ENCODE measurements at places on chromosomes 13 and 19.
A peak's percentile ranks its signal among the peaks of the same experiment; 100 is the strongest.

- DNase-seq = peak; percentile 84
Observed at GRCh38 chr19:7858109-7858770, 15.9 kb downstream of the PRR36 start.

DNA sequence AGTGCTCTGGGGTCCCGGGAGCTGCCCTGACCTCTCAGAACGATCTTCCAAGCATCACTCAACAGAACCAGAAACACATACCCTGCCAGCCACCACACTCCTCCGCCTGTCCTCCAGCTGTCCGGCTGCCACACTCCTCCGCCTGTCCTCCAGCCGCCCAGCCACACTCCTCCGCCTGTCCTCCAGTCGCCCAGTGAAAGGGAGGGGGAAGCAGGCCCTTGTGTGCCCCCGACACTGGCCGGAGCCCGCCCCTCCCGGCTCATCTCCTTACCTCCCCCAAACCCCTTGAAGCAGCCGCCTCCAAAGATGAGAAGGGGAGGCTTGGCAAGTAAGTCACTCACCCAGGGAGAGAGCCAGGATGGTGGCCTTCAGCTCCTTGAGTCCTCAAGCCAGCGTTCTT lies 40.2 kb downstream of the STK24 start:
- DNase-seq = no peak

GRCh38 chr19:53076984-53077383 lies 26.2 kb downstream of the ZNF160 start:
- DNase-seq = peak; percentile 75

GRCh38 chr13:111627596-111627995 lies 307.2 kb downstream of the TEX29 start:
- peak; percentile 29 for DNase-seq

DNA sequence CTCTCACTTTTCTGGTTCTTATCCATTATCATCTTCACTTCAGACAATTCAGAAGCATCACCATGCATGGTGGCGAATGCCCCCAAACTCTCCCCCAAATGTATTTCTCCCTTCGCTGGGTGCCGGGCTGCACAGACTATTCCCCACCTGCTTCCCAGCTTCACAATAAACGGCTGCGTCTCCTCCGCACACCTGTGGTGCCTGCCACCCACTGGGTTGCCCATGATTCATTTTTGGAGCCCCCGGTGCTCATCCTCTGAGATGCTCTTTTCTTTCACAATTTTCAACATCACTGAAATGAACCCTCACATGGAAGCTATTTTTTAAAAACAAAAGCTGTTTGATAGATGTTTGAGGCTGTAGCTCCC lies 2.8 kb upstream of the F10 start:
- DNase-seq = peak; percentile 23

DNA sequence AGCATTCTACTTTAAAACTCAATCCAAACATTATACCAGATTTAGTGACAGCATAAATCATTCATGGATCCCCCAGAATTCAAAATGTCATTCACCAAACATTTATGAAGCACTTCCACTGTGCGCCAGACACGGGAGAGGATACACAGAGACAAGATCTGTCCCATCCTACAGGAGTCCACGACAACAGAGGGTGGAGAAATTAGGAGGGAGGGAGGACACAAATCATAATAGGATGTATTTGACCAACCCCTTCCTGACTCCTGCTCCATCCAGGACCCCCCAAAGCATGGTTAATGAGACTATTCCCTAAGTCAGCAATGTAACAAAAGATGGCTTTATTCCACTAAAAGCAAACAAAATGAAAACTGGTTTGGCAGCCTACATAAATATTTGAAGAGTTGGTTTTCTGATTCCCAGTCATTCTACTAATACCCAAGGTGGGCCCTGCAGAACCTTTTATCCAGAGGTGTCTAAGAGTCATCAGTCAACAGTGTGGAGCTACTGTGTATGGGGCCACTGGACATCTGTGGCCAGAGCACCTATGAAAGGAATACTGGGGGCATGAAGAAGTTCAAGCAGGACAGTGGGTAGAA lies 62.8 kb upstream of the DOCK9 start:
- no peak for DNase-seq

DNA sequence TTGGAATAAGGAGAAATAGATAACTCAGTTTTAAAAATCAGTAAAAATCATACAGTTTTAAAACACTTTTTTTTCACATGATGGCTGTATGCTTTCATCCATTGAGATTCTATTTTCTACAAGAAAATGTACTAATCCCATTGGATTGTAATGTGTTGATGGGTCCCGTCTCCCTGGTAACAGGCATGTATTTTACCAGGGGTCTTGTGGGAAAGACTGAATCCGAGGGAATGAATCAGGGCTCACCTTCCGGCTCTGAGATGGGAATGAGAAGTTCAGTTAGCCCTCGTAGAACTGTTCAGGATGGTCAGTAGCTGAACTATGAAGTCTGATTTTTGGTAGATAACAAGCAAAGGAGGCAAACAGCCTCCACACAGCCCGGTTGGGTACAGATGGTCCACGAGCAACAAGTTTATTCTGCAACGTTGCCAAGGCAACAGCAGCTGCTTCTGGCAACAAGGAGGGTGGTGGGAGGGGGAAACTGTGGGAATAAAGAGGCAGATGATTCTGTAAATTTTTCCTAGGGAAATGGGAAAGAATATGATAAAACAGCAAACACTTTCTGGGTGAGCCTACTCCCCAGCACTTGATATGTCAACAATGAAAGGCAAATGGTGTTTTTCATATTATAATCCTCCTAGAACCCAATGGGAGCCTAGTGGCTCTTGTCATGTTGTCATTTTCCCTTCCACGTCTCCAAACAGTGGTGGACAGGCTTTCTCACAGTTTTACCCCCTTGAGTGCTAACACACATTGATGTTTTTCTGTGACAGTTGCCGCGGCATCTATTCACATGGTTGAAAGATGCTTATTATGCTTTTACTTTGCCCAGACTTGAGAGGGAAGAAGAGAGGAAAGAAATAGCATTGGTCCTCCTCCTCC lies 12.4 kb upstream of the SIAH3 start:
- no peak for DNase-seq

- DNase-seq = no peak
Observed at GRCh38 chr19:43438291-43439031, 23.8 kb downstream of the TEX101 start.

All from ecto neural progenitor cell (in vitro differentiated cells).